ENCODE measurements at places on chromosomes 5 and 9. TPM values are rescaled to one million over a fixed set of nuclear protein-coding genes. Genes with fewer than 3 reads are reported as not detected.

The ANXA2R gene
- total RNA-seq, result 4.3 TPM

The CDH12 gene
- not detected for total RNA-seq

The KCNMB1 gene
- total RNA-seq, result 42.1 TPM

The SOX30 gene
- not detected for total RNA-seq

The PLCXD3 gene
- total RNA-seq, result 1.9 TPM

The PFN3 gene
- total RNA-seq, result not detected

The SLC45A2 gene
- not detected for total RNA-seq

The FGFR4 gene
- 3.0 TPM for total RNA-seq

The PCDHGB3 gene
- 6.1 TPM for total RNA-seq

The NTNG2 gene
- 12.0 TPM for total RNA-seq
